ENCODE measurements at places on chromosomes 4 and X. TPM values are rescaled to one million over a fixed set of nuclear protein-coding genes. Genes with fewer than 3 reads are reported as not detected.

DNA sequence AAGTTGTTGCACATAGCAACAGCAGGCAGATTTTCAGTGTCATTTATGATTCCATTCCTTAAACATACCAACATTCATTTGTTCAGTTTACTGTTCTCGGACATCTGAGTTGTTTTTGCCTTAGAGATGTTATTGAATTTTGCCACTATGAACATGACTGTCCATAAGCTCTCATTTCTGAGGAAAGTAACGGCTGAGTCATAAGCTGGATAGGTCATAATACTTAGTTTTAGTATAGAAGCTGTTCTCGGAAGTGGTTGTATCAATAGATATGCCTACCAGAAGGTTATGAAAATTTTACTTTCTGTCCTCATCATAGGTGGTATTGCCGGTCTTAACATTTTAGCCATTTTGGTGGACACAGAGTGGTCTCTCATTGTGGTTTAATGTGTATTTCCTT, 157.1 kb upstream of the CLNK start:
- DNase-seq: no peak

DNA sequence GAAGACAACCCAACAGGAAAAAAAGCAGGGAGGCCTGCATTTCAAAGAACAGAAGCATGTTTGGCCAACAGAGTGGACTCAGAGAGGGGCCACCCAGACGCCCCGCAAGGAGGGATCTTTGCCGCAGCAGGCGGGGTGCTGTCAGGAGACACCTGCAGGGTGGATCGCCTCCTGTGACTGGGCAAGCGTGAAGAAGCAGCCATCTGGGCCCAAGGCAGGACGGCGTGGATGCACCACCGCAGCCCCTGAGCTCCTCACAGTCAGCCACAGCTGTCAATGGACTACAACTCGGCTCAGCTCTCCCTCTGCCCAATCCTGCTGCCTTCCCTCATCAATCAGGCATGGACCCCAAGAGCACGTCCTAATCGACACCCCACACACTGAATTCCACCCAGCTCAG, 32.0 kb upstream of the MAN2B2 start:
- no peak for DNase-seq

DNA sequence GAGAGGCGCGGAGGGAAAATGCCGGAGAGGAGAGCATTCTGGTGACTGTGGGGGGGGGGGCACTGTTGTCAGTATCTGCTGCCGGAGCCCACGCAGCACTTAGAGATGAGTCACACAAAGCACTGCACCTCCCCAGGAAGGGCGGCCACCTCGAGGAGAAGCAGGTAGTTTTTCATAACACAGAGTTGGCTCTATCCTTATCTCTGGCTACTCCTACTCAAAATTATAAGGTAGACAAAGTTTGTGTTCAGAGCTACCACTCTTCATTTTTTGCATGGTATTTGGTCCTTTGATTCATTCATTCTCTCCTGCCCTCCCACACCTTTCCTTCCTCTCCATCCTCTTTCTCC, 76.2 kb upstream of the SCOC start:
- DNase-seq: no peak

GRCh38 chrX:73768160-73768559, 205.2 kb downstream of the CHIC1 start:
- no peak for DNase-seq

DNA sequence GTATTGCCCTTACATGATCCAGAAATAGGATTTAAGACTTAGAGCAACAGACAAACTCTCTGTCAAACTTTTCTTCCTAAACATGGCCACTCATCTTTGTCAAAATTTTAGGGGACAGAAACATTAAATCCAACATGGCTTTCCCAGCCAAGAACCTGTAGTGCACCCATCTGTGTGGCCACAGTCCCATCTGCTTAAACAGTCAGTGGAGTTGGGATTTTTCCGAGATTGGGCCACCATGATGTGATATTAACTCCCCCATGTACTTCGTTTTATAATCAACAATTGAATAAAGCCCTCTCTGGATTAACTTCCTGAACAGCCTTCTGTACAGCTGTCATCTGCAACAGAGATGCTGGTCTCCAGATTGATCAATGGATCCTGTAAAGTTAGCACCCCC, 28.9 kb downstream of the TMEM144 start:
- no peak for DNase-seq

DNA sequence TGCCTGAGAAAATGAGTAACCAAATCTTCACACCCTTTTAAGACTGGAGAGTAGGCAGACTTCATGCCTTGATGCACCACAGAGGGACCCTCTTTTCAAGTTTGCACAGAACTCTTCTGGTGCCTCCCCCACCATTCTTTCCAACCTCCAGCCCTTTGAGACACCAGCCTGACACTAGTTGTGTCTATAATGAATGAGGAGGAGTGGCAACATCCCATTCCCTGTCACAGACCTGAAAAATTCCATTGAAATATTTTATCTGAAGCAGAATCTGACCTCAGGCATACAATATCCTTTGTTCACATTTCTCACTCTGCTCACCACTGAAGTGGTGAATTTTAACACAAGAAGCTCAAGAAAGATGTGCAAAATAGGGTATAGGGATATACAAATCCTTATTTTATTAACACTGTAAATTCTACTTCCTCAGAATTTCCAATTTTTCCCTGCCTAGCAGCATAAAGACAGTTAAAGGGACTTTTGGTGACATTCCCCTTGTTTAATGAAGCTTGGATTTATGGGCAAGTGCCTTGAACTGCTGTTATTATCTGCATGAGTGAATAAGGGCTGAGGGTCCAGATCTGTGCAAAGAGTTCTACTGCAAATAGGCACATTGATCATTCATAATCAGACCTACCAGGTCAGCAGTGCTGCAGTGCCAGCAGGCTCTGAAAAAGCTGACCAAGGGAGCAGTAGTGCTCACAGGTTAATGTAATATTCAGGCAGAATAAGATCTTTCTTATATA, 149.9 kb upstream of the PAQR3 start:
- no peak for DNase-seq

- DNase-seq: no peak
Measured at GRCh38 chr4:2871466-2871865, 27.8 kb downstream of the ADD1 start.

The RPL9 gene
- total RNA-seq: 2,398 TPM

The SOD3 gene
- 0.14 TPM for total RNA-seq

The SPATA4 gene
- total RNA-seq: not detected

The CXCL9 gene
- total RNA-seq: 65.1 TPM

The AR gene
- 0.08 TPM for total RNA-seq

Data from activated T-cell treated with anti-CD3 and anti-CD28 coated beads, Interleukin-2, amount 50 U/mL, for 4 hours (primary cell).